ENCODE measurements at places on chromosomes 5 and 9.

- DNase-seq = no peak
Measured at GRCh38 chr9:129596541-129597331, 24.2 kb downstream of the C9orf50 start.

DNA sequence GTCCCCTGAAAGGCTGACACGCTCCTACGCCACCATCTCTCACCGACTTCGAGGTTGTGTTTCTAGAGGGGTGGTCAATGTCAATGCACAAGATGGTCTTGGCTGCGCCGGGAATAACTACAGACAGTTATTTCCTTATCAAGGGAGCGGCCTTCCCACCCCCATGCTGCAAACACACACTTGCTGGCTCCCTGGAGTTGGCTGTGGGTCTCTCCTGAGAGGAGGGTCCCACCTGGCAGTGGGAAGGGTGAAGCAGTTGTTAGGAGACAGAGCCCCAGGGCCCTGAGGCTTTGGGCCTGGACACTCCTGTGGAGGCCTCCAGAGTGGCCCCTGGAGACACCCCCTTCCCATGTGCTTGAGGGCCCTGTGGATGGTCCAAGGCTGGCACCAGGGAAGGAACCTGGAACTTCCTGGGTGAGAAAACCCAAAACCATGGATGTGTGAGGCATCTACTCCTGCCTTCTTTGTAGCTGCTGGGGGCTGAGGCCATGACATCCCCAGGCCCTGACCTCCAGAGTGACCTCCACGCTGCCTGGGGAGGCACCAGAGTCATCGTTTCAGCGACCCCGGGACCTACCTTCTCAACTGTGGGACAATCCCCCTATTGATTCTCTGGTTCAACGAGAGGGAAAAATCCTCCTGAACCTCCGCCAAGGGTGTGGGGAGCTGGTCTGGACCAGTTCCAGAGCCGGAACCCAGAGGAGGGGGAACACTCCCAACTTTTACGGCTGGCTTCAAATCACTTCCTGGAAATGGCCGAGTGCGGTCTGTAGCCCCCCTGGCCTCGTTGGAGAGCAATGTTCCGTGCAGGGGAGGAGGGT is 101.1 kb upstream of the COL5A1 start:
- no peak for DNase-seq

GRCh38 chr9:6598249-6598725 is 47.2 kb downstream of the GLDC start:
- no peak for DNase-seq

DNA sequence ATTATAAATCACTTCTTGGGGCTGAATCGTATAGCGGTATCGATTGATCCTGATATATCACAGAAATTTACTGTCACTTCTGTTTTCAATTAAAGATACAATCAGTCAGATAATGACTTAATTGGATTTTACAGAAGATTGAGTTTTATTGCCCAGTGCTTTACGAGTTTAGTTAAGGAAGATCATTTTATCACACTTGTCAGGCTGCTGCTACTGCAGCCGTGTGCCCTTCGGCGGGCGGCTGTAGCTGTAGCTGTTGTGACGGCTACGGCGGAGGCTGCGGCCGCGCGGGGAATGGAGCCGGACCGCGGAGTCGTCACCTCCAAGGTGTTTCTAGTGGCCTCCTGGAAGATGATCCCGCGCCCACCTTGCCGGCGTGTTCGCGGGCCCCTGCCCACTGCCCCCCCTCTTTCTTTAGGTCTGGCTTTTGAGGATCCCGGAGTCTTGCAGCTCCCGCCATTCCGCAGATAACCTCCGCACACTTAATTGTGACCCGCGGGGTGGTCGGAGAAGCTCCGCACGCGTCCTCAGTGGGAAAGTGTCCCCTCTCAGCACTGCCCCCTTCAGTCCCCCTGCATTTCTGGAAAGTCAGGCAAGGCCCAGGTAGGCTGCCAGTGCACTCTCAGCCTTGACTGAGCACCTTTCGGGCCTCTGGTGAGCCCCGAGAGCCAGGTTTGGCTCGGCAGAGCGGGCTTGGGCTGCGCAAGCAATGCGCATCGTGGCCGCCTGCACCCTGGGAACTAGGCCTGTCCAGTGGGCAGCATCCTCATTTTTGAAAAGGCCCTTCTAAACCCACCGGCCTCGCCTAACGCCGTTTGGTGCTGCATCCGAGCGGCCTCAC is 6.9 kb upstream of the DMRT3 start:
- no peak for DNase-seq

DNA sequence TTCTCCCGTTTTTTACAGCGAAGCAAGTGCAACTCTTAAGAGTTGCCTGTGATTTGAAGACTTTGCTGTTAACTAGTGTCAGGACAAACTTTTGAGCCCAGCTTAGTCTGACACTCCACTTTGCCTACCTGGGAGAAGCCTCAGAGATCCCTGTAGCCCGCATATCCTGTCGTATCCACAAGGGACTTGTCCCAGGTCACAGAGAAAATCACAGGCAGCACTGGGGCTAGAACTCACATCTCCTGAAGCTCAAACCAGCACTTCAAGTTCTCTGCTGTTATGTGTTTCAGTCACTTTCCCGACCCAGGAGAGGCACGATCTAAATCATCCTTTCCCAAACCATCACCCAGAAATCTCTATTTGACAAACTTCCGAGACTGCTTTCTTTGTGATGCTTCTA is 584.5 kb downstream of the ACTL7B start:
- no peak for DNase-seq

DNA sequence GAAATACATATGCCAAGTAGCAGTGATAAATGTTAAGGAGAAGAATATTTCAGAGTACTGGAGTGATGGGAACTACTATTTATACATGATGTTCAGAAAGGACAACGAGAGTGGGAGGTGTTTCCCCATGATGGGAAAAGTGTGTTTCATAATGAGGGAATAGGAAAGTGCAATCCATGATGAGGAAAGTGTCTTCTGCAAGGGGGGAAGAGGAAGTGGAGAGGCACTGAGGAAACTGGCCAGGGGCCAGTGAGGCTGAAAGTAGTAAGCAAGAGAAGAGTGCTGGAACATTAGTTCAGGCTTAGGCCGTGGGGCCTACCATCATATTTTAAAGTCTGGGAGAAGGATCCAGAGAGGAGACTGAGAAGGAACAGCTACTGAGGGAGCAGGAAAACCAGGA is 327.2 kb downstream of the SLF1 start:
- no peak for DNase-seq

GRCh38 chr5:111719773-111720172 is 37.2 kb downstream of the NREP start:
- no peak for DNase-seq

DNA sequence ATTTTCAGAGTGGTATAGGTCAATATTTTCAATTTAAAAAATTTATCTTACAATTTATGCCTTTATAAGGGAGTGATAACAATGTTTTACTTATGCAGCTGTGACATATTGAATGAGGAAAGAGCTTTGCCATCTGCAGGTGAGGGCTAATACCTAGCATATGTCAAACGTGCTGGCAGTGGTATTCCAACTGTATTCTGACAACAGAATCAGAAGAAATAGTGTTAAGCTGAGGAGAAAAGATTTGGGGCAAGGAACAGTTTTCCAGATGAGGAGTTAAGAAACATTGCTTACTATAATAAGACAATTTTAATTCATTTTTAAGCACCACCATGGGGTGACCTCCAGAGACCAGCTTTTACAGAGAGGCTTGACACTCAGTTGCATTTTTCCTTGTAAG is 267.8 kb upstream of the ZNF608 start:
- DNase-seq = no peak
